ENCODE measurements at places on chromosomes 5 and 9.
A peak's percentile ranks its signal among the peaks of the same experiment; 100 is the strongest.

DNA sequence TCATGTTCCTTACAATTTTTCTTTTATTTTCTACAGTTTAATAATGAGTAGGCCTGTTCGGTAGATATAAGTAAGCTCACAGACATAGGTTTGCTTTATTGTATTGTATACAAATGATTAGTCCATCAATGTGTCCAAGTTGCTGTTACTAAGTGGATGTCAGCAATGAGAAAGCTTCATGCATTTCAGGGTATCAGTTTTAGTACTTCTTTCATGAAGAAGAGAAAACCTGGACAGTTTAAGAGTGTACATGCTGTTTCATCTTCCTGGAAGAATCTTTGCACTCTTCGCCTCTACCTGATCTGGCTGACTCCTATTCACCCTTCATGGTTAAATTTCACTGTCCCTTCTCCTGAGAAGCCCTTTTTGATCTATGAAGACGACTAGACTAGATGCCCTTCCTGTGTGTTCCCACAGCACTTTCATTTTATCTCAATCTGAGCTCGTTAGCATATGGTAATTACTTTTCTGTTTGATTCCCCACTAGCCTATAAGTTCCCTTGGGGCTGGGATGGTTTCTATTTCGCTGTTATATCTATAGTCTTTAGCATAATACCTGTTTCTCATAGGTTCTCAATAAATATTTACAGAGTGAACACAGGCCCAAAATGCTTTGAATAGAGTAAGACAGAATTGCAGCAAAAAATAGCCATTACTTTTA, 70.7 kb downstream of the CETN3 start:
- DNase-seq: no peak

GRCh38 chr5:95261437-95262175, 23.3 kb downstream of the MCTP1 start:
- no peak for DNase-seq

DNA sequence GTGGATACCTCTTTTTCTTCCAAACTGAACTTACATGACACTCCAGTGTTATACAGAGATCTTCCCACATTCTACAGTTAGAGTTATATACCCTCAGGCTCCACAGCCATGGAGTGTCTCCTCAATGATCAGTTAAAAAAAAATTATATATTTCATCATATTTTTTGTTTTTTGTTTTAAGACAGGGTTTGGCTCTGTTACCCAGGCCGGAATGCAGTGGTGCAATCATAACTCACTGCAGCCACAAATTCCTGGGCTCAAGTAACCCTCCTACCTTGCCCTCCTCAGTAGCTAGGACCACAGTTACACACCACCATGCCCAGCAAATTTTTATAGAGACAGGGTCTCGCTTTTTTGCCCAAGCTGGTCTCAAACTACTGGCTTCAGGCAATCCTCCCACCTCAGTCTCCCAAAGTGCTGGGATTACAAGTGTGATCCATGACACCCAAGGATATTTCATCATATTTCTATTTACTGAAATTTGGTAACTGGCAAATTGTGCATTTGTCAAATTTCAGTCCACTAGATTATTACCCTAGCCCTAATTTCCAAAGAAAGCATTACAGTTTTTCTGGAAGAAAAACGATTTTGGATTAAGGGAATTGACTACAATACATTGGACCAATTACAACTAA, 18.1 kb upstream of the SCAI start:
- no peak for DNase-seq

- DNase-seq: no peak
Observed at GRCh38 chr5:73180566-73180965, 7.6 kb downstream of the TMEM174 start.

DNA sequence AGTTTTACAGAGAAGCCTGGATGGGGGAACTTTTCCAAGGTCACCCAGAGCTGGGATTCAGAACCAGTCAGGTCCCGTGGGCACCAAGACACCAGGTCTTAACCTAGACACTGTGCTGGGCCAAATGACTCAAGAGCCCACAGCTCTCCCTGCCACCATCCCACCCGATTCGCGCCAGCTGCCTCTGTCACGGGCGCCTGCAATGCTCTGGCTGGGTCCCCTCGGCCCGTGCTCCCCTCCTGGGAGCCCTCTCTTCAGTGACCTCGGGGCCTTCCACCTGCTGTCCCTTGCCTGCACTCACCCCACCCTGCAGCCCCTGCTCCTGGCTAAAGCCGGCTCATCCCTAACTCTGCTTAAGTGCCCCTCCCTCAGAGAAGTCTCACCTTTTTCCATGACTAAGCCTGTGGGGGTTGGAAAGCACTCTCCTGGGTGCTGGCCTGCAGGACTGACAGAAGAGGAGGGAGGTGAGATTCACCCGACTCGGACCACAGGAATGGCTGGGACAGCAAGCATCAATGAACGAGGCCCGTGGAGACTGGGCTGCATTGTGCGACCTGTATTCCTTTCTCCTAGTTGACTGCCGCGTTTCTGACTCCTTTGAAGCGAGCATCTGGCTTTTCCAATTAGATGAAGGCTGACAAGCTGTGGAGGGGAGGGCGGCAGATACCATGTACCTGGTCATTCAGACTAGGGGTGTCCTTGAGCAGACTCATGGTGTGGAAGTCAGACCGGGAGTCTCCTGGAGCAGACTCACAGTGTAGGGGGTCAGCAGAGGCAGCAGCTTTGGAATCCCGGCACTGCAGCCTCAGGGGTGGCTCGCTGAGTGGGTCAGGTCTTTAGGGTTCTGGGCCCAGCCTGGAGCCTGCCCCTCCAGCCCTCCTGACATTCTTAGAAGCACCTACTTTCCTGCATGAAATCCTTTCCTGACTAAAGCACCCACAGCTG, 5.8 kb upstream of the IL4 start:
- no peak for DNase-seq

DNA sequence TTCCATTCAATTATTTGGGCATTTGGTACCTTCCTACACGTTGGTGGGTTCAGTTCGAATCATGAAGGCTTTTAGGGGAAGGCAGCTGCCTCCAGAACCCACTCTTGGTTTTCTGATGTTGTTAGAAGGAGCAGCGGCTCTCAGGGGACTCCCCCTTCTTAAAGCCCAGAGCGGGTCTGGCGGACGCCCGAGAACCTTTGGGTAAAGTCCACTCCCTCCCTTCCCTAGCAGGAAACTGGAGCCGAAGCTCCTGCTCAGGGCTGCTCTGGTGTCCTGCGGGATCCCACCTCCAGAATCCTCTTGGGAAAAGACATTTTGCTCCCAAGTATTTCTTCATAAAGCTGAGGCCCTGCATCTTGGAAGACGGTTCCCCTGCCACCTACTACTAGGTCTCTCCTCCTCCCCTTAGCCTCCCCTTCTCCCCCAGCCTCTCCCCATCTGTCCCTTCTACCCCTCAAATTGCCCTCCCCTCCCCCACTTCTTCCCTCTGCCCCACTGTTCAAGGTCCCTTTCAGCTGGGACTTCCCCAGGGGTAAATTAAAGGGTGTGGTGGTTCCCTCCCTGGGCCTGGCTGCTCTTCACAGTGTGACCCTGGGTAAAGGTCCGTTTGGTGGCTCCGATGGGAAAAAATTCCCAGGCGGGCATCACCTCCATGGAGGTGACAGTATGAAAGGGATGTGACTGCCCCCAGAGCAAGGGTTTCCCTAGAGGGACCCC, 9.3 kb downstream of the IRX4 start:
- no peak for DNase-seq

- DNase-seq: no peak
Observed at GRCh38 chr5:151683444-151683843, 3.3 kb downstream of the SPARC start.

- DNase-seq: no peak
Observed at GRCh38 chr5:133086366-133086875, 34.6 kb downstream of the HSPA4 start.

- DNase-seq: no peak
Observed at GRCh38 chr9:88682431-88682831, 147.5 kb downstream of the NXNL2 start.

- DNase-seq: no peak
Observed at GRCh38 chr5:55724281-55724680, 12.2 kb upstream of the SLC38A9 start.

DNA sequence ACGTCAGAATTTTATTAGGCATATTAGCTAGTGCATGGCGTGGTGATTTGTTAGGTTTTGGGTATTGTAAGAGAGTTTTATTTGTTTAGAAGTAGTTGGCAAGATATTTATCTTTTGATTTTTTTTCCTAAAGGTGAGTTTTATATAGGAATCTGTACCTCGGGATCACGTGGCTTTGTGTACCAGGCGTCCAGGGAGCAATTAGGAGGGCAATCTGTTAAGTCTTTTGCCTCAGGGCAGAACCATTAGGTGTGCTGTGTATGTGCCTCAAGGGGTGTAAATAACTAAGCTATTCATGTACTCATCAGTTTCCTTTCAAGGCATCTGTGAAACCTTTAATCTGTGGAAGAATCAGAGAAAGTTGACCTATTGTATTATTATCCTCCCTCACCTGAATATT, 39.4 kb downstream of the ZSWIM6 start:
- DNase-seq: no peak

- DNase-seq: no peak
Observed at GRCh38 chr5:35518104-35518503, 99.6 kb upstream of the SPEF2 start.

DNA sequence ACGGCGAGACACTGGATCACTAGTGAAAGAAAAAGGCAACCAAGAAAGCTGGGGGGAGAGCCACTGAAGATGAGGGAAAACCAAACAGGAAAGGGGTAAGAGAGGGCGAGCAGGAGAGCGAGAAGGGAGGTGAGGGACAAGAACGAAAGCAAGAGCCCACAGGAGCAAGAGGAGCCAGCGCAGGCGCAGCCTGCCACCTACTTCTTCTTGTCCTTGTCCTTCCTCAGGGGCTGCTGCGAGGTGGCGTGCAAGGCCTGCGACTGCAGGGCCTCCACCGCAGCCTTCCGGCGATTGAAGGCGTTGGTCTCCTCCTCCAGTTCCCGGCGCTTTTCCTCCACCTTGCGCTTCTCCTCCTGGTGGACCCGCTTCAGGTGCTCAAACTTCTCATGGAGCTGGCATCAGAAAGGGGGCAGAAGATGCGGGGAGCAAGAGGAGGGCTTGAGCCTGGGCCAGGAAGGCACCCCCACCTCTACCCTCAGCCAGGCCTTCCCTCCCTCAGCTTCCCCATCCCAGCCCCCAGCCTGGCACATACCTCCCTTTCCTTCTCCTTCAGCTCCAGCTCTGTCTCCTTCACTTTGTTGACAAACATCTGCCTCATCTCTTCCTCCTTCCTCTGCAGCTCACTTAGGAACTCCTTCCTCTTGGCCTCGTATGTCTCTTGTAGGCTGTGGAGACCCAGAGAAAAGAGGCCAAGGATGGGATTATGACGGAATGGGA, 13.5 kb downstream of the CCNI2 start:
- DNase-seq: no peak

DNA sequence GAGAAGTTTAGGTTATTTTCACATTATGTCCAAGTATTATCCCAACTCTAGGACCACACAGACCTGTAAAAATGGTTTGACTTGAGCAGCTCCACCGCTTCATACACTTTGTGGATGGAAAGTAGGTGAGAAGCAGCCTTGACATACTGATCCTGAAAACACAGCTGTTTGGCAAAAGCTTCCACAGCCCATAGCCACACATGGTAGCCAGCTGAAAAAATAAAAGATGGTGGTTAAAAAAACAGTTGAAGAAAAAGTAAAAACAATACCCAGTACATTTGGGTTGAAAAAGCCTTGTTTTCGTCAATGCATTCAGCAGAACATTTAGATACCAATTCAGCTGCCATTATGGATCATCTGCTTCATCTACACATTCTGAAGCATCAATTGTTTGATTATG, 36.7 kb downstream of the GEMIN5 start:
- DNase-seq: no peak

DNA sequence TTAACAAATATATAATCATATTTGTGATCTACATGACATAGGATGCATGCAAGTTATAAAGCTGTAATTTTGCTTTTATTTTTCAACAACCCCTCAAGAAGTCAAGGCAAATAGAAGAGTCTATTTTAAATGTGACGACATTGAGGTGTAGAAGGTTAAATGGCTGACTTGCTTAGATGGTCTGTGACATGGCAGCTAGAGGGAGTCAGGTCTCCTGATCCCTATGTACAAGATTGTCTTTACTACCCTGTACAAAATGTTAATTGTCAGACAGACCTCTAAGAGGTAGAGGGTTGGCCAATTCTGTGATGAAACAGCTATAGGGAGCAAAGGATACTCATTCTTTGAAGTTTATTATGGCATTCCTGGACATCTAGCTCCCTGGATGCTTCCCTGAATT, 380.9 kb upstream of the MEF2C start:
- DNase-seq: no peak

DNA sequence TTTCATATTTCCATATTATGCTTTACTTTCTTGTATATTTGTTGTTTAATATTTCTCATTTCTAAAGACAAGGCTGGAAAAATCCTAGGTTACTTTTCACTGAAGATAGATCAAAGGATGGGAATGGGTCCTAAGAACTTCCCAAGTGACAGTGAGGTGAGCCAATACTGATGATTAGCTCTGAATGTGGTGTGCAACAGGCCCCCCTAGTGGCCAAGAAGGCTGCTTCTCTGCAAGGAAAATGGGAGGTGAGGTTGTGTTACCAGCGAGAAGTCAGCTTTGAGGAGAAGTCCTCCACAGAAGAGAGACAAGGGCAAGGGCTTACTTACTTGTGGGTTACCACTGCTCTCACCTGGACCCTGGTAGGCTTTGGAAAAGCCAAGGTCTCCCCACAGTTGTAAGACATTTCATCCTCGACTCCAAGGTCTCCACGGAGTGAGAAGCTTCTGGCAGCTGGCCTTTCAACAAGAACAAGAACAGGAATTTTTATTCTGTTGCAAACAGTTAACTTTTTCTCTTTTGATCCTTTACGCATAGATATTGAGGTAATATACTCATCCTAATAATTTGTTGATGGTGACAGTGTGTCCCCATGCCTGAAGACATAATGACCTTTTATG, 69.9 kb downstream of the MAMDC2 start:
- no peak for DNase-seq

- no peak for DNase-seq
Observed at GRCh38 chr5:180633283-180634177, 15.9 kb downstream of the FLT4 start.

GRCh38 chr9:33698267-33698666, 97.1 kb upstream of the PRSS3 start:
- DNase-seq: no peak

GRCh38 chr5:54291498-54291897, 18.9 kb downstream of the ARL15 start:
- DNase-seq: no peak

GRCh38 chr9:116337015-116337414, 183.4 kb downstream of the PAPPA start:
- no peak for DNase-seq

DNA sequence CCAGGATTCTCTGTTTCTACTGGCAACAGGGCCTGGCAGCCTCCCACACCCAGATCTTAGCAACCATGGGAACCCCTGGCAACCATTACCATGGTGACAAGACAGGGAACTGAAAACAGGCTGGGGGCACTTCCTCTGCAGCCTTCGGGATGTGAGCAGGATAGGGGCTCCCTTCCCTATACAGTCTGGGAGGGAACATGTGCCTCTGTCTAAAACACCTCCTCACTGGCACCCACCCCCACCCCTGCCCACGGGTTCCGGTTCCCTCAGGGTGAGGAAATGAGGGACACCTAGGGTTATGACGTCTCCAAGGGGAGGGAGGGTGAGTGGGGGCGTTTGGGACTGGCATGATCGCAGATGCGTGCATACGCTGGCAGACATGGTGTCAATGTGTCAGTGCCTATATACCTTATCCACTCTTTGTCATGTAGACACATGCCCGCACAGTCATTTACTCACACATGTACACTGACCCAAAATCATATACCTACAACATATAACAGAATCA, 3.0 kb upstream of the DNAJB5 start:
- peak; percentile 48 for DNase-seq
